A172 (cell line): ENCODE measurements at places on chromosomes 5 and 9.

GRCh38 chr5:147713550-147714295 lies 68.8 kb downstream of the JAKMIP2 start:
- DNase-seq: no peak

DNA sequence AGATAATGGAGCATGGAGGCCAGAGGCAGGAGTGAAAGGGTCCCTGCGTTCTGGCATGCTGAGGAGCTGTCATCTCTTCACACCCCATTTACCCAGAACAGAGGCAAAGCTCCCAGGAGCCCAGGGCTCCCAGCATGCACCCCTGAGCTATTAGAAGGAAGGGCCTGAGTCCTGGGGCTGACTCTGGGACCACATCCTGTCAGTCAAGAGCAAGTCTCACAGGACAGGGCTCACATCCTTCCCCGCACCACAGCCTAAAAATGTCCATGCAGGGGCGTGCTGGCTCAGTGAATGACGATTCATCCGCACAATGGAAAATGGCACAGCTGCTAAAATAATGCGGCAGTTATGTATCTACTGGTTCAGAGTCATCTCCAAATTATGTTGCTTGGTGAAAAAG lies 31.4 kb downstream of the CAMK2A start:
- no peak for DNase-seq

- no peak for DNase-seq
Measured at GRCh38 chr9:107742531-107743309, 253.2 kb upstream of the KLF4 start.

- peak; percentile 78 for DNase-seq
Measured at GRCh38 chr5:167950126-167950721, 341.2 kb upstream of the WWC1 start.

GRCh38 chr9:87543251-87543650 lies 45.6 kb downstream of the DAPK1 start:
- no peak for DNase-seq

DNA sequence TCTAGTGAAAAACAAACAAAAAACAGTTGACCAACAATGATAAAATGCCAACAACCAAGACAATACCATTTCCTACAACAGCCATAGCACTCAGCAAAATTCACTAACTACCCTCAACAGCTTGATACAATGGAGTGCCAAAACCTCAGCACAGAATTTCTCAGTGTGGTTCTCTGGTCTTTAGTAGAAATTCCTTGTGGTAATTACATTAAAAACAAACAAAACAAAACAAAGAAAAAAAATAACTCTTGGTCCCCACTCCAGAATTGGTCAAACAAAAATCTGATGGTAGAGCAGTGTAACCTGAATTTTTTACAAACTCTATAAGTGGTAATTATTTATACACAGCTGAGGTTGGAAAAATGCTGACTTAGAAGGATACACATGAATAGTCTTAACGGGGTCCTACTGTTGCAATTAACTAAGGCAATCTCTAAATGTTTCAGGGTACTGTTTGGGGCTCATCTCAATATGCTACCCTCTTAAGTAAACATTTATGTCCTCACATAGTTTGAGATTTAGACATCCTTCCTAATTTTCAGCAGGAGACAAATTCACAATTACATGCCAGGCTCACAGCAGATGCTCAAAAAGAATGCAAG lies 13.8 kb downstream of the CSNK1A1 start:
- DNase-seq: no peak

GRCh38 chr5:131373265-131373664 lies 109.4 kb downstream of the CDC42SE2 start:
- no peak for DNase-seq

- DNase-seq: no peak
Measured at GRCh38 chr9:76676857-76677256, 87.4 kb upstream of the PCA3 start.

DNA sequence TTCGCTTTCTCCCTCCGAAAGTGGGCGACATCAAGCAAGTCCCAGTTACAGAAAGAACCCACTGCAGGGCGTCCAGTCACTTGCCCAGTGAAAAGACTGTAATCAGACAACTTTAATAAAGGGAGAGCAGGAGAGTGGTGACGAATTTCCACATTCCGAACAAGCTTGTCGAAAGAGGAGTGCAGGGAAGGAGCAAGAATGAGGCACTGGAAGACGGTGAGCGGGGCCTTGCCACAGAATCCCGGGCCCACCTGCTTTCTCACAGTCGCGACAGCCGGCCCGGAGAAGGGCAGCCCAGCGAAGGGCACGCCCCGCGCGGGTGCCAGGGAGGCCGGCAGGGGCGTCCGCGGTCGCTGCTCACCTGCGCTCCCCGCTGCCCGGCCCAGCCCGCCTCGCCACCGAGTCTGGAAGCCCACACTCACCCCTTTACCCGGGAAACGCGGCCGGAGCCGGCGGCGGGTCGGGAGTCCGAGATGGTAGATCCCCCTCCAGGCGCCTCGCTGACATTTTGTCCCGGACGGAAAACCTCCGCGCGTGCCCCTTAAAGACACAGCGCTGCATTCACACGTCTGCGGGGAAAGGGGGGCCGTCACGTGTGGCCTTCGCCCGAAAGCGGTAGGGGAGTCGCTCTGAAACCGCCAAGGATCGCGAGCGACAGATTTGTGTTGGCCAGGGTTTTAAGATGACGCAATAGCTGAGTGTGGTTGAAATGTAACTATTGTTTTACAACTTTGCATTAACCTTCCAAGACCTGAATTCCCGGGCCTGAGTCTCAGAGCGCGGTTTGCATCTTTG lies at the start of gene ZBED3:
Gene ZBED3, minus strand, starts transcription at position 597 of the 795 bp plus-strand sequence. CDS start 9,407 bp downstream, outside the sequence.
- DNase-seq: peak; percentile 79

GRCh38 chr9:111601237-111602018 lies 2.0 kb upstream of the PTGR1 start:
- peak; percentile 53 for DNase-seq

DNA sequence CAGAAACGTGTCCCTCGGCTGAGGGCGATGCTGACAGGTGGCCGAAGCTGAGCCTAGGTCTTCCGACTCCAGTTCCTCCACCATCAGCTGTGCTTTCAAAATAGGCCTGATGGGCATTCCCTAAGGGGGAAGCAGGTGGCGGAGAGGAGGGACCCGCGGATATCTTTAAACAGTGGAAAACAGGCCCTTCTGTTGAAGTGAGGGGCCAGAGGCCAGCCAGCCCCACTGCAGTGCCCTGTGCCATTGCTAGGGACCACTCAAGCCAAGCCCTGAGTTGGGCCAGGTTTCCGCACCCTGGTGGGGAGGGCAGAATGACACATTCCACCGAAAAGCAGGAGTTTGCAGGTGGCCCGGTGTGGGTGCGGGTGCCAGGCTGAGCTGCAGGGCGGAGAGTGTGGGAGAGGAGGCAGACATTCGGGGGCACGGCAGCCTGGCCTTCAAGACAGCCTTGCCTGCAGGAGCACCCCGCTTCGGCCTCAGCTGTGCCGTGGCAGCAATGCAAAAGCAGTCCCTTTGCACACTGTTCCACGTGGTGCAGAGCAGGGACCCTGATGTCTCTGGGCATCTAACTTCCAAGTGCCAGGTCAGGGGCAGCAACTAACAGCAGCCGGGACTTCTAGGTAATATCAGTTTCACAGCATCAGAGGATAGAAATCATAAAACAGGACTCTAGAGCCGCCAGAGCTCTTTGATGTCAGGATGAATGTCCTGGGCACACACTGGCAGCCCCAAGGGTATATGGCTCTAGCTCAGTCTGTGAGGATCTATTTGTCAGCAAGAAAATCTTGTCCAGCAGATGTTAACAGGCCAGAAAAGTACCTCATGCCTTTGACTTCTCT lies 17.2 kb downstream of the HNRNPH1 start:
- no peak for DNase-seq

DNA sequence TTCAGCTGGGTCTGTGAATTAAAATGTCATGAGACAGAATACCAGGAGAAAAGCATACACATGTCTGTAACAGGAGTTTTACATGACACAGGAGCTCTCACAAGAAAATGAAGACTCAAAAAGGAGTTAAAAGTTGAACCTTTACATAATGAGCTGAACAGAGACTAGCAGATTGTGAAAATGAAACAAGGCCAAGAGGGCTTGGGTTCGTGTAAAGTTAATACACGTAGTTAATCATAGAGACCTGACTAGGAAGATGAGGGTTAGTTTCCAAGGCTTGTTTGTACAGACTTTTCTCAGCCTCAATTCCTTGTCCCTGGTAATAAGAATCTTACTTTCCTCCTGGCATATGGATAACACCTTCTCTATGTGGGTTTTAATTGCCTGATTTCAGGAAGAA lies 1294.0 kb downstream of the MAT2B start:
- no peak for DNase-seq

- no peak for DNase-seq
Measured at GRCh38 chr5:136722086-136722485, 356.7 kb upstream of the TRPC7 start.

DNA sequence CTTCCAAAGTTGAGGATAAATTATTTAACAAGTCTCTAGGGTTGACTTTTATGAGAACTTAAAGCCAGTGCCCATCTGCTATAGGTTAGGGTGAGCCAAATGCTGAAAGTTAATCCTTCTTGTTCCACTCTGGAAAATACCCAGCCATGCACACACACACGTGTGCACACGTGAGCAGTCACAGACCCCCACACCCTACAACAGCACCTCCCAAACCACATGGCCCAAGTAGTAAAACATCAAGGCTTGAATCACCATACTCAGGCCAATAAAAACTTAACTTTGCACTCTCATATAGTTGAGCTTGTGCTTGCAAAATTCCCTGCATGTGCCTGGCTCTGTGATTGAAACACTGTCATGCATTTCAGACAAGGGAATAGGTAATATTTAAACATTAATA lies 467.6 kb downstream of the ARHGEF28 start:
- DNase-seq: no peak

DNA sequence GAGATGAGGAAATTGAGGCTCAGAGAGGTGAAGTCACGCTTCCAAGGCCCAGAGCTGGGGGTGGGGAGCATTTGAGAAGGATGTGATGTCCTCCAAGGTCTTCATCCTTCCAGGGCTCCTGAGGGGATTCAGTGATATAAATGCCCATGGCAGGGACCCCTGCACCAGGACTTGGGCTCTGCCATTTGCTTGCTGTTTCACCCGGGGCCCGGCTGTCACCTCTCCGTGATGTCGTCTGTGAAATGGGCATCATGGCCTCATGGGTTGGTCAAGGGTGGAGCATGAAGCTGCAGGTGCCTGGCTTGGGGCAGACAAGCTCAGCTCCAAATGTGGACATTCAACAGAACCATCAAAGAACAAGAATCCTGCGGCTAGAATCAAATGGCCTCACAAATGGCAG lies 253.1 kb downstream of the PBX3 start:
- DNase-seq: no peak
